Fibroblast of the aortic adventitia (primary cell): ENCODE measurements at places on chromosomes 12 and 14. TPM values are rescaled to one million over a fixed set of nuclear protein-coding genes. Genes with fewer than 3 reads are reported as not detected.

The KRT73 gene
- not detected in 2 replicates for total RNA-seq

The WNT1 gene
- total RNA-seq, result not detected in 2 replicates

The FOXG1 gene
- total RNA-seq, result 0.63 TPM in 1 of 2 replicates, not detected in the other

GRCh38 chr12:24293549-24293948 lies 344.1 kb upstream of the SOX5 start:
- no peak for DNase-seq

The INSM2 gene
- total RNA-seq, result not detected in 2 replicates

DNA sequence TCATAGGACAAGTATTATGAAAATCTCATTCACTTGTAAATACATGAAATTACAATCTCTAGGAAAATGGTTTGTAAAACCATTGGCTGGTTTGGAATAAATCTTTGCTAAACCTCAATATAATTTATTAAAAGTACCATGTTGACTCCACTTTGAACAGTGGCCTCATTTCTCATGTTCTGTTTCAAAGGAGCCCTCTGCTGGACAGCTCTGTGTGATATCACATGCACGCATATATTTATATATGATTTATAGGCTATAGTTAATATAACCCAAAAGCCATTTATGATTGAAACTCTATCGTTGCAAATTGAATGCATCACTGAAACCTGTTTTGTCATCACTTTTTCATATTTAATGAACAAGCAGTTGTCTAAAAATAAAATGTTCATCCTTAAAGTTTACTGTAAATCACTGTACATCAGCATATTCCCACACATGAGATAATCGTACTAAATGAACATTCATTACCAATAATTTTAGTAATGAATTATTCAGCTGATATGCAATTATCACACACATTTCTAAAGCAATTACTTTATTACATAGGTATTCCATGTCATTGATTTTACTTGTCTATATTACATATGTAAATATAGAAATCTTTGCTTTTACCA lies 493.8 kb downstream of the NPAS3 start:
- DNase-seq, result peak; percentile 56

DNA sequence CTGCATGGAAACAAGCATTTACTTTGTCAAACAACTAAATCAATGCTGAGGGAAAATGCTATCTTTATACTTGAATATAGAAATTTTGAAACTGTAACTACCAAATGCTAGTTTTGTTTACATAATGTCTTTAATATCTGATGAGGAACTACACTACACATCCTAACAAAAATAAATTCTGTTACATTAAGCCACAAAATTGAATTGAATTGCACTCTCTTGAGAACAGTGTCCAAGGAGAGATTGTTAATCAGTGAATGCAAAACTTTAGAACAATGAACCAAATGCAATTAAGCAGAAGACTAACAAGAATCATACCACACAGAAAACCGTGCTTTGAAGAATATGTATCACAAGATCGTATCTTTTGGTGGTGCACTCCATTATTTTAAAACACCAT lies 141.6 kb downstream of the CNTN1 start:
- no peak for DNase-seq

- DNase-seq, result no peak
Observed at GRCh38 chr12:120862664-120863063, 41.5 kb downstream of the SPPL3 start.

DNA sequence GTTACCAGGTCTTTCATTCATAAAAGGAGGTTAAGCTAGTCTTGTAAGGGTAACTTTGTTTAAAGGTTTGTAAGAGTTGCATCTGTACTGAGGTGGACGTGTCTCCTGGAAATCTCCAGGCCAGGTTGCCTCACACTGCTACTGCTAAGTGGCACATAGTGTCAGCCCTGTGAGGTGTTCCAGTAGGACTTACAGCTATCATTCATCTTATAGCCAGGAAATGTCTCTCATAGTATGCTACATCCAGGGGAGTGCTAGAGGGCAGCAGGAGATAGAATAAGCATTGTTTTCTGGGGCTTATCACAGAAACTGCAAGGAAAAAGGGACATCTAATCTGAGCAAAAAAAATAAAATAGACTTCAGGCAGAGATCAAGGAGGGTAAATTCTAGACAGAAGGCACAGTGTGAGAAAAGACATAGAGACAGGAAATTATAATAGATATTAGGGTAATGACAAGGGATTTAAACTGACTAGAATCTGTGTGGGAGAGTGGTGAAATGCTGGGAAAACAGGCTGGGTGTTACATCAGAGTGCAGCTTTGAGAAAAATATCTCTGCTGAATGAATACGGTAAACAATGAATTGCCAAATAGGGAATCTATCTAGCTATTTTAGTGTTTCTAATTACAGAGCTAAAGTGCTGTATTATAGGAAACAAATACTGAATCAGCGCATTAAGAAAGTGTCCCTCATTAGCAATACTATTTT lies 205.1 kb upstream of the ABCD2 start:
- peak; percentile 14 for DNase-seq

GRCh38 chr12:106527356-106527755 lies 55.4 kb upstream of the RFX4 start:
- DNase-seq, result peak; percentile 17

DNA sequence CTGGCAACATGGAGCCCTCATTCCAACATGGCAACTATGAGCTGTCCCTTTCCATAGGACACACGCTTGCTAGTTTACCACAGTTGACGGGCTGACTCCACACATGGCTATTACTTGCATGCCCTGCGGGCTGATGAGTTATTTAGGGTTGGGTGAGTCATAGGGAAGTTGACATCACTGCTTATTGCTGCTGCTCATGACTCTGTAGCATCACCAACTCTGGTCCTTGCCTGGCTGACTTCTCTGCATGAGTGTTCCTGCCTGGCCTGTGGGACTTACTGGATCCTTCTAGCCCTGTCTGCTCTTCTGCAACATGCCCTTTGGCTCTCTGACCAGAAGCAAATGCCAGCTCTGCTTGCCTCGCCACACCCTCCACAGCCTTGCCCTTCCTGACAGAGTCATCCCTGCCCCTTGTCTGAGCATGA lies 199.5 kb downstream of the ANO6 start:
- peak; percentile 97 for DNase-seq

- peak; percentile 72 for DNase-seq
Observed at GRCh38 chr14:58560208-58560607, 77.6 kb upstream of the DACT1 start.

DNA sequence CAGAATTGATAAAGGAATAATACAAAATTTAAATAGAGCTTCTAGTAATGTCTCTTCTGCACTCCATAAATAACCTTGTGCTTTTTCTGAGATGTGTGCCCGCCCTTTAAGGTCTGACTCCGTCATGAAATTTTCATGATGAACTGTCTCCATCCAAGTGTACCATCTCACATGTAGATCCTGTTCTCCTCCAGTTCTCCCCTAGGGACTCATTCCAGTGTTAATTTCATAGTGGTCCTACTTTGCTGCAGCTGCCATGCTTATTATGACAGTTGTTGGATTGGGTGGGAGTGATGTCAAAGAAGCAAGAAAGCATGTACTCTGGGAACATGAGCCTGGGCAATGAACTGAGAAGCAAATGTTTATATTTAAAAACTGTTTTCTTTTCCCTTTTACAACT lies 442.5 kb upstream of the PDE3A start:
- no peak for DNase-seq

- DNase-seq, result peak; percentile 55
Observed at GRCh38 chr14:55965851-55966250, 152.4 kb upstream of the PELI2 start.

- no peak for DNase-seq
Observed at GRCh38 chr12:130162745-130163460, 639 bp downstream of the FZD10 start.

- no peak for DNase-seq
Observed at GRCh38 chr14:58690801-58691516, 53.2 kb downstream of the DACT1 start.

DNA sequence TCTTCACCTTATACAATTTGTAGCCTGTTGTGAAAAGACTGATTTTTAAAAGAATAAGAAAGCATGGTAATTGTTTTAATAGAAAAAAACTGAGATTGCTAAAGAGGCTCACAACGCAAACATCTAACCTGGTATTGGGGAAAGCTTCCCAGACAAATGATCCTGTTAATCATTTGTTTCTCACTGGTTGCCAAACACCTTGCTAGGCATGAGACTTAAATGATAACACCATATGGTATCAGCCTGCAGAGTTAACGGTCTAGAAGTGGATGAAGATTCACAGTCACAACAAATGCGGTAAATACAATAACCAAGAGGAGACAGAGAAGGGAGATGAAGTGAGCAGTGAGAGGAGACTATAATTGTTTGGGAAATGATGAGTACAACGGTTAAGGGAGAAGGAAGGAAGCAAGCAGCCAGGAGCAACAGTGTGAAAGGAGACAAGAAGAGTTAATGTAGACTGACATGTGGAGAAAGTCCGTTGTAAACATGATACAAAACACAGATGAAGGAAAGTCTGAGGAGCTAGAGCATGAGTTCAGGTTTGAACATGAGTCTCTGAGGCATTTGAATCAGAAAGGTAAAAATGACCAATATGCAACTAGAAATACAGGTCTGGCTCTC lies 19.8 kb downstream of the GXYLT1 start:
- DNase-seq, result no peak

DNA sequence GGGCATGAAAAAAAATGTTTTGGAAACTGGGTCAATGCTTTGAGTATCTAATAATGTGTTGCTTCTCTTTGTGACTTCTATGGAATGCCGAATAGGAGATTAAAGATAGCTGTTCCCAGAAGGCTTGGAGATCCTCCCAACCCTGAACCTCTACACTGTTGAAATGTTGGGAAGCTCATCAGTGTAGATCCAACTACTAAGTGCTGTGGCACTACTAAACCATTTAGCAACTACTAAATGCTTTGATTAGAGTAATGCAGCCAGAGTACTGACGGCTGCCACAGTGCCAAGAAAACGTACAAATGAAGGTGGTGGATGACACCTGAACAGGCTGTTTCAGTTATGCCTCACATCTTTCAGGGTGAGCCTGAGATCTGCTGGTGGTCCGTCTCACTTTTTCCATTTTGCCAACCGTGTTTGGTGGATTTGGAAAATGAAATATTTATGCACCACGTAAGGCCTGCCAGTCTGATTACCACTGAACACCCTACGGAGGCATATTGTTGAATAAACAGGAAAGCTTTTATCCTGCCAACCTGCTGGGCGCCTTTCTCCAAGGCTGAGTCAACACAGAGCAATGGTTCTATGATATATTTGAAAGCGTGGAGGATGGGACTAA lies 938.0 kb upstream of the FLRT2 start:
- DNase-seq, result no peak

DNA sequence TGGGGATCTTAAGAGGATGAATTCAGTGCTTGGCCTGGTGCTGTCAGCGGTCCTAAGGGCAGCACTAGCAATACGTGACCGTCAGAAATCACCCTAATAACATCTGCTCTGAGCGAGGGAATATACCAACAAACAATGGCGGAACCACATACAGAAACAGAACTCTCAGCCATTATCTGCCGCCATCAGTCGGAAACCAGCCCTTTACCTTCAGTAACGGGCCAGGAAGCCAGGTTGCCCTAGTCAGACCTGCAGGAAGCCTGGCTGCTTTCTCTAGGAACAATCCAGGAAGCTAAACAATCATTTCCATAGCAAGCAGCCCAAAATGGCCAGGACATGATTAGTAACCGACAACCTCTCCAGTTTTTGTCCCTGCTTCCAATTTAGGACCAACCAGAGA lies 5.6 kb downstream of the CDCA4 start:
- DNase-seq, result no peak

- no peak for DNase-seq
Observed at GRCh38 chr12:105262461-105263184, 26.6 kb upstream of the APPL2 start.

The CHGA gene
- total RNA-seq, result 0.18 TPM in 1 of 2 replicates, not detected in the other

- no peak for DNase-seq
Observed at GRCh38 chr12:65728848-65729793, 95.2 kb upstream of the HMGA2 start.
